ENCODE measurements at places on chromosomes 3 and 15. TPM values are rescaled to one million over a fixed set of nuclear protein-coding genes. Genes with fewer than 3 reads are reported as not detected.

ATP8B4 gene
- polyA plus RNA-seq, result 2.4 TPM

ZNF592 gene
- 26.2 TPM for polyA plus RNA-seq

MUSTN1 gene
- 0.53 TPM for polyA plus RNA-seq

CACNA1D gene
- 41.9 TPM for polyA plus RNA-seq

IQCH gene
- polyA plus RNA-seq, result 1.8 TPM

FAN1 gene
- 26.7 TPM for polyA plus RNA-seq

GRCh38 chr3:72375237-72376076 lies 472.8 kb downstream of the SHQ1 start:
- no peak for DNase-seq

DNA sequence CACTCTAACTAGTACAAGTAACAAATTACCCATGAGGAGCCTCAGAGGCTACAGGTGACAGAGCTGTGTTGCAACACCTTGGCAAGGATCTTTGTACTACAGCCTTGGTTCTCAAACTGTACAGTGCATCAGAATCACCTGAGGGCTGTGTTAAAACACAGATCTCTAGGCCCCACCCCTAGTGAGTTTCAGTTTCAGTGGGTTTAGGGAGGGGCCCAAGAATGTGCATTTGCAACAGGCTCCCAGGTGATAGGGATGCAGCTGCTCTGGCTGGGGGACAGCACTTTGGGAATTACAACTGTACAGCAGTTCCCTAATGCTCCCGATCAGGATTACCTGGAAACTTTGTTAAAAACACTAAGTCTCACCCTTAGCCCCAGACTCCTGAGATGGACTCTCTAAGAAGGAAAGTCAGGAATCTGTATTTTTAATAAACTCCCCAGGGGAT lies 66.1 kb upstream of the NR2F2 start:
- no peak for DNase-seq

GRCh38 chr3:64694114-64694513 lies 6.3 kb upstream of the ADAMTS9 start:
- no peak for DNase-seq

GRCh38 chr15:62108411-62108810 lies 41.6 kb downstream of the C2CD4A start:
- no peak for DNase-seq

GRCh38 chr3:43736558-43737440 lies 46.1 kb downstream of the ABHD5 start:
- DNase-seq, result no peak

DNA sequence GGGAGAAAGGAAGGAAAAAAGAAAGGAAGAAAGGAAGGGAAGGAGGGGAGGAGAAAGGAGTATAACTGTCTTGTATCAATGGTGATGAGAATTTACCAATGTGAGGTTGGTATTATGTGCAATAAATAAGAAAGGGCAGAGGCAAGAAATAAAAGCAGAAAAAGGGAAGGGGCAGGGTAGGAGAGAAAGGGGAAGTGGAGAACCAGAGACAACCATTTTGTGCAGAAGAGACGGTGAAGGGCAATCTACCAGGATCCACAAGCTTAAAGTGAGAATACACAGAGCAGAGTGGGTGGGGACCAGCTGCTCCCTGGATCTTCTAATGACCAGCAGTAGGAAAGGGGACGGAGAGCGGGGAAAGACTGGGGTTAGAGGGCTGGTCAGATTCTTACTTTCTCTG lies 106.9 kb upstream of the SLCO2A1 start:
- DNase-seq, result no peak

- DNase-seq, result no peak
Measured at GRCh38 chr15:90362936-90363212, 10.8 kb downstream of the ZNF774 start.

DNA sequence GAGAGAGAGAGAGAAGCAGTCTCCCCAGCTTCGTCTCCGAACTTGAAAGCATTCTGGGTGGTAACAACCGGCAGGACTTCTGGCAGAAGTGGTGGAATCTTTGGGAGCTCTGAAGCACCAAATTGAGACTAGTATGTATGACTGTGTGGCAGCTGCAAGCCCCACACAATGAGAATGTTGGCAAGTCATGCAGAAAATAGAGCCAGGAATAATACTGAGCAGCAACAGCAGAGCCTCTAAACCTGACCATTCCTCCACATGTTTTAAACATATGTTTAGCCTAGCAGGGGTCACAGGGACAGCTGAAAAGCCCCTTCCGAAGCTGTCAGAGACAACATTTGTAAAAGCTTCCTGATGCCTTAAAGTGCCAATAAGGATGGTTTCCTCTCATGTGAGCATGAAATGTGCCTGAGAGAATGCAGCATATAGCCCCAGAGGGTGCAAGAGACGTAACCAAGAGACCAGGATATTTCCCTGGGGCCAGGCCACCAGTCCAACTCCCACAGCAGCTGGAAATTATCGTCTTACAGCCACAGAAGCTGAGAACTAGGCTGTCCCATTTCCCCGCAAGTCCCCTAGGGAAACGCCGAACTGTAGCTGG lies 178.6 kb upstream of the CCDC54 start:
- peak; percentile 79 for DNase-seq

DNA sequence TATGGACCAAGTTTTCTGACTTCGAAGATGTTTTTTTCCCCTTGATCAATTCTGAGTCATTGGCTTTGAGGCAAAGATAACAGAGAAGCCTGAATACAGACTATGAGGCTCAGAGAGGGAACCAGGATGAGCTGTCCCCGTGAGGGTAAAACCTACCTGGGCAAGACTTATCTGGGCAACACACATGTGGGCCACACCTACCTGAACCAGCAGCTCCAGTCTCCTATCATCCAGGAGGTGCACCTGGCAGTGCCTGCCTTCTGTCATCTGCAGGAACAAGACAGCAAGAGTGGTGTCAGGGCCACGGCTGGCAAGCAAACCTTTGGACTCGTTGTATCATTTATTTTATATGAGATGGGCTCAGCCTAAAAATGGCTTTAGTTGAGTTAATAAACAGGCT lies 72.6 kb downstream of the FRMD4B start:
- no peak for DNase-seq

DNA sequence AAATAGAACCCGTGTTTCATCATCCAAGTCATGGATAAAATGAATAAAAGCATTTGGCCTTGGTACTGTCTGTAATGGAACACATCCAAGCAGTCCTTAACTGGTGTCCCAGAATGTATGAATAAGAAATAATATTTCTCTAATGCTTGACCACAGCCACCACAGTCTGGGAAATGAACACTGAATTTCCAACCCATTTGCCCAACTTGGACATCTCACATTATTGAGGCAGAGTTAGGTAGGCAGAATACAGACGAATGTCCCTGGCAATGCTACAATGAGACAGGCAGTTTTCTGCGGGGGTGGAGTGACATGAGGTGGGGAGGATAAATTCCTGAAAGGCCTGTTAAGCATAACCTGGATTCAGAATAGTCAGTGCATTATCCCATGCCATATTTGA lies 245.7 kb downstream of the ZIC1 start:
- DNase-seq, result no peak

DNA sequence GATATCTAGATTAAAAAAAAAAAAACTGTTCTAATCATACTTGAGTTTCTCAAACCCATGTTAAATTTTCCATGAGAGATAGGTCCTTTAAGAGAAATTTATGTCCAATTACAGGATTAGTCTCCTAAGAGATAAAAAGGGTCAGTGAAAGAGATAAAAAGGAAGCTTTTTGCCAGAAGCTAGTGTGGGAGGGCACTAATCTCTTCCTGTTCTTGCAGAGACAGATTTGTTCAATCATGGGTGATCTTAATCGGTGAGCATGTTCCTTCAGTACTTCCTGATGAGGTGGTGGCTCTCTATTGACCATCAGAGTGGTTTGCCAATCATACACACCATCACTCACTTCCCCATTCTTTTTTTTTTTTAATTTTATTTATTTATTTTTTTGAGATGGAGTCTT lies 16.9 kb upstream of the LPP start:
- no peak for DNase-seq

GRCh38 chr3:13163848-13164382 lies 90.7 kb upstream of the IQSEC1 start:
- DNase-seq, result no peak

DNA sequence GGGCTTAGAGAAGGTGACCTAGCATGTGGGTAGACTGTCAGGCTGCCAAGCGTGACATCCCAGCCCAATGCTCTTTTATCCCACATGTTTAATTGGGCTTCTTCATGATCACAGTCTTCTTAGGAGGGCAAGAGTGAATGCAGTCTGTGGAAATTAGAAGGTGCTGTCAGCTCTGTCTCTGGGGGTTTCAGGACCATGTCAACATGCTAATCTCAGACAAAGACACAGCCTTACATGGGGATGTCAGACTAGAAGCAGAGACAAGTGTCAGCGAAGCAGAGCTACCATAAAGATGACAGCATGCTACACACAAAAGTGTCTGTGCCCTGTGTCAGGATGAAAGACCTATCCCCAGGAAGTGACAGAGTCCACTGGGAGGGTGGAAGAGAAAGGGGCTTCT lies 120.1 kb upstream of the SLC25A36 start:
- no peak for DNase-seq

Measured in right lung (tissue), 10 donors.